ENCODE measurements at places on chromosomes 11 and 22.

DNA sequence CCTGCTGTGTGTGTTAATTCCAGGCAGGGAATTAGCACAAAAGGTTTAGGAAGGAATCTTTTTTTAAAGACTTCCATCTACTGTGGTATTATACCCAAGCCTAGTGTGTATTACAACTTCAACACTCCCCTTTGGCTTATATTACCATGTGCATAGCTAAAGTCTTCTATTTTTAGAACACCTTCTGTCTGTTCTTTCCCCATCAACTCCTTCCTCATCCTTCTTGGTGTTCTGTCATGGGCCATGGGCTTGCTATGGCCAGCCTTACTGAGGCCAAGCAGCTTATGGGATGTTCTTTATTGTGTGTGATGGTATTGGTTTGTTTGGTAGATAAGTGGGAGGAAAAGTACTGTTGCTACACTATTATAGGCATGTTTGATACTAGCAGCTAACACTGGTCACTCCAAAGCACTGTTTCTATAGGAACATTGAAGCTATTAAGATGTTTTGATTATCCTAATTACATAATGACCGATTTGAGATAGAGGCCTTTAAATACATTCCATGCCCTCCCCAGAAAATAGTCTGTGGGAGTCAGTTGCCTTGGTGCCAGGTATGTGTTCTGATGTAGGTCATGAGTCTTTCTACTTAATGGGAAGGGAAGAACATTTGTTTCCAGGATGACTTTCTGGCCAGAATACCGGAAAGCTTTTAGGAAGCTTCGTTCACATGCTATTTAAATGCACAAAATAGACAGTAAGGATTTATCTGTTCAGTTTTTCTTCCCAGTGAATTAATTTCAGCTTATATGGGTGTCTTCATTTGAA lies 16.5 kb downstream of the MCAM start:
- DNase-seq, result no peak

DNA sequence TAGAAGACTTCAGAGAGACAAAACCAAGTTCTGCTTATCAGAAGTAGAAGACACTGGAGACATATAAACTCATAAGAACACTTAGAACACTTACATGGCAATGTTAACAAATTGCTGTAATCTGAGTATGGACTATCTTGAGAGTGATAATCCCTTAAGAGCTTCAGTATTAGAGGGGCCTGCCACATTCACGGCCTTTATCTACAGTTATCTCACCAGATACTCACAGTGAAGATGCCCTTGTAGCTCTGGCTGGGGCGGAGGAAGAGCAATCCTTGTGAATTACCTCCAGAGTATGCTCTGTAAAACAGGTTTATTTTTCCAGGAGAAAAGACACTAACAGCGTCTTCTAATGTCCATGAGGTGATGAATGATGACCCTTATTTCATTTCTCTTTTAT lies 762.8 kb downstream of the FAM181B start:
- DNase-seq, result no peak

DNA sequence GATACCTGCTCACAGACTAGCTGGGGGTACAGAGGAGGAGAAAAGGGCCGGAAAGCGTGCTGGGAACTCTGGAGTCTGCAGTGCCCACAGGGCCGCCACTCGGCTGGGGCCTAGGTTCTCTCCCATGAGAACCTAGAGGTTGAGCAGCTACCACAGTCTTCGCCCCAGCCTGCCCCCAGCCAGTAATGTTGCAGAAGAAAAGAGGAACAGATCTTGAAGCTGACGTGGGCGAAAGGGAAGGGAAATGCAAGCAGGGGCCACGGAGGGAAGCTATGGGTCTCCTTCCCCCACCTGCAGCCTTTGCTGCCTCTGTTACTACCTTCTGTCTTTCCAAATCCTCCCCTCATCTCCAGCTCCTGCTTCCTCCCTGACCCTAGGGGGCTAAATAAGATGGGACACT lies 28.8 kb upstream of the P2RY2 start:
- DNase-seq, result no peak

DNA sequence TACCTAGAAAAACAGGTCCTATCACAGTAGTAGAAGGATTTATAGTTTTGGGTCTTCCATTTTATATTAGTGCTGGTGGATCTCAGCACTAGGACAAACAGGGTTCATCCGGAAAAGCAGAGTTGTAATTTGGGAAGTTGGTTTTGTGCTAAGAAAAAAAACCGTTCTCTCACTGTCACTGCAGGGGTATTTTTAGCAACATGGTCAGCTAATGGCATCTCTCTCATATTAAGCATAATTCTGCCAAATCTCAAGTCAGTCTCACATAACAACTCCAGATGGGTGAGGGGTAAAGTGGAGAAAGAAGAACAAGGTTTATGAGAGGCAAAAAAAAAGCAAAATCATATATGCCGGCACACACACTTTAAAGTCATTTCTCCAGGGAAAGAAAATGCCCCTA lies 51.6 kb upstream of the GDPD4 start:
- no peak for DNase-seq

DNA sequence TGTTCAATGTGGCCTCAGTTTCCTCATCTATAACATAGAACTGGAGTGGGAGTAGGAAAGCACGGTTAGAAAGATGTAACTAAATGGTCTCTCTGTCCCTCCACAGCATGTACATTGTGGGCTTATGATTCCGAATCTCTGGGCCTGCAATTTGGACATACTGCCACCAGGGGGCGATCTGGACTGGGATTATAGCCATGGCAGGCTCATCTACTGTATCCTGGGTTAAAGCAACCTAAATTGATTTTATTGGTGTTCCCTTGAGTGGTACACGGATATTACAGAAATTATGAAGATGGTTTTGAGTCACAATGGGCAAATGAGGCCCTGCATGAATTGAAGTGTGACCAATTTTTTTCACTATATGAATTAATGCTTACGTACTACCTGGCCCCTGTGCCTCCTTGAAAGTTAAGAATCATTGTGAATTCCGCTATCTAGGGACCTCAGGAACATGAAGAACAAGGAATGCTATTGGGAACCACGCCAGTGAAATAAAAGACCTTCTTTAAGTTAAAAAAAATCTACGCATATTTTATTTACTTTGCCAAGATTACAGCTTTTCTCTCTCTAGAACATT lies 32.9 kb downstream of the TST start:
- DNase-seq, result no peak

- DNase-seq, result no peak
Measured at GRCh38 chr11:70338594-70338993, 59.7 kb upstream of the CTTN start.

DNA sequence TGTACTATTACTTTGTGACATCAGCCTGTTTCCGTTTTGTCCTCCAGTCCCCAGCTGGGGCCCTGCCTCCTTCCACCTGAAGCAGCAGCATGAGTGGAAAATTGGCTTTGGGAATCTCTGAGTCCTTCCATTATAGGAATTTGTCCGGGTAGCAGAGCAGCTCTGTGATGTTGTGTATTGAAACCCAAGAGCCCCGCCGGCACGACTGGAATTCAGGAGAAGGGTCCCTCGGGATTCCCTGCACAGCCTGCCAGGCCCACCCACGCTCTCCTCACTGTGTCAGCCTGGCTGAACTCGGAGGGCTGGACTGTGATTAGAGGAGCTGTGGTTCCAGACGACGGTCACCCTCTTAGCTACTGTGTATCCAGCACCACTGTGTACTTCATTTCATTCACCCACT lies 18.8 kb upstream of the TSPAN18 start:
- DNase-seq, result no peak

- DNase-seq, result no peak
Measured at GRCh38 chr11:32659672-32660071, 76.0 kb downstream of the EIF3M start.

GRCh38 chr11:57134284-57134683 lies 47.5 kb upstream of the LRRC55 start:
- DNase-seq, result no peak

DNA sequence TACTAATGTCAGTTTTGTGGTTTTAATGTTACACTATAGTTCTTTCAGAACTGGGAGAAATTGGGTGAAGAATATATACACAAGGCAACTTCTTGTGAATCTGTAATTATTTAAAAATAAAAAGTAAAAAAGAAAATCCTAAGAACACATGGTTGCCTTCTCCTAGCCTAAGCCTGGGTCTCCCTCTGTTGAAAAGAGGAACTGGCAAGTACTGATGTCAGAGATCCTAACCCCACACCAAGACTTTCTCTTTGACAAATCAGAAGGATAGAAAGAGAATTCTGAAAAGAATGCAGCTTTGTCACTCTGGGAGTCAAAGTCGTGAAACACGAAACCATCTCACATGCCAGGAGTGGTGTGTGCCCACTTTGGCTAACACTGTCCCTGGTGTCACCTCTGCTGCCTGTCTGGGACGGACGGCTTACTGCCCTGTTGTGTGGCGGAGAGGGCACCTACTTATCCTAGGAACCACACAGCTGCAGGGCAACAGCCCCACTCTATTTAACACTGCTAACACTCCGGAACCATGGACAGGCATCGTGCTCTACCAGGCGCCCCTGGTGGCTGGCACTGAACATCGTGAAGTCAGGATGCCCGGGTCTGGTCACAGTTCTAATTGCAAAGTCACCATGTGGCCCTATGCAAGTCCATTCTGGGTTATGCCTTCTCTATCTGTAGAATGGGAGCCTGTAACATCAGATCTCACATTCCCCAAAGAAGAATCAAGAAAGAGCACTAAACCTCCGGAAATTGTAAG lies 108.7 kb upstream of the CD82 start:
- no peak for DNase-seq

DNA sequence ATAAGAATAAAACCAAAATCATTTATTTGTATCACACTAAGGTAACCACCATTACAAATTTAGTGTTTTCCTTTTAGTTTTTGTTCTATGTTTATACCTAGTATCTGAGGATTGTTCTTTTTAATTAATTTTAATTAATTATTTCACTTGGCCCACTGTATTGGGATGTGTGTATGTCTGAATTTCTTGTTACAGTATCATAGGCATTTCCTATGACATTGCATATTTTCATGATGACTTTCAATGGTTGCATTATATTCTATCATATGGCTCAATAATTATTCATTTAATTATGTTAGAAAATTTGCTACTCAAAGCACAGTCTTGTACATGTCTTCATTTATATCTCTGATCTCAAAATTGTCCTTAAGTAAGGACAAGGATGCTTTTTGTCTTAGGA lies 41.0 kb downstream of the C11orf71 start:
- no peak for DNase-seq

DNA sequence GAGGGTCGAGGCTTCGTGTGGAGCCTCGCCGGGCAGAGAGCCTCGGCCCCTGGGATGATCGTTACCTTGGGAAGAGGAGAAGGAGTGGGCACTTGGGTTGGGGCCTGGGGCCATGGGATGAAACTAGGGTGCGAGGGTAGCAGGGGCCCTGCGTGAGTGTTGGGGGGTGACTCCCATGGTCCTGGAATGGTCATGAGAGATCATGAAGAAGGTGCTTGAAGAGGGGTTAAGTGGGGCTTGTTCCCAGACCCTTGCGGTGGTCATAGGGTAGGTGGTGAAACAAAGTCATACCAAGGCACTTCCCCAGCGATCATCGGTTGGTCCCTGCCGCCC lies 284 bp downstream of the CCS start:
- no peak for DNase-seq

Data from stimulated activated CD8-positive, alpha-beta memory T cell treated with anti-CD3 and anti-CD28 coated beads, Interleukin-2, amount 100 ng/mL, for 1 hour (primary cell).